ENCODE measurements at places on chromosomes 7 and 10. TPM values are rescaled to one million over a fixed set of nuclear protein-coding genes. Genes with fewer than 3 reads are reported as not detected.
A peak's percentile ranks its signal among the peaks of the same experiment; 100 is the strongest.

GRCh38 chr7:155425887-155426286 lies 32.0 kb upstream of the EN2 start:
- no peak for DNase-seq
- no peak overlapping the region for H3K4me3 ChIP-seq
- no peaks in the 10 kb centered on the region for H3K27me3 ChIP-seq
- no peaks in the 10 kb centered on the region for H3K36me3 ChIP-seq

Gene NUTM2A
- 1.3 TPM for total RNA-seq

Gene OPALIN
- total RNA-seq: not detected

- H3K4me1 ChIP-seq: no peaks in the 10 kb centered on the region
These were observed 25.4 kb upstream of the GPAM start for GRCh38 chr10:112208997-112209396.

- H3K36me3 ChIP-seq: no peaks in the 10 kb centered on the region
- H3K27me3 ChIP-seq: no peaks in the 10 kb centered on the region
- no peak for DNase-seq
- peaks cover 16% of the 10 kb centered on the region for H3K4me1 ChIP-seq
These were observed 312.8 kb upstream of the ZMIZ1 start for GRCh38 chr10:78755877-78756455.

GRCh38 chr10:50625649-50626132 lies 1.9 kb upstream of the SGMS1 start:
- peak overlapping the region; percentile 99 for H3K27ac ChIP-seq
- peak overlapping the region; percentile 42 for H3K4me3 ChIP-seq

- peak overlapping the region; percentile 52 for H3K27ac ChIP-seq
- H3K4me1 ChIP-seq: peaks cover 62% of the 10 kb centered on the region
- no peaks in the 10 kb centered on the region for H3K27me3 ChIP-seq
- peak; percentile 17 for DNase-seq
- no peak overlapping the region for H3K4me3 ChIP-seq
- no peaks in the 10 kb centered on the region for H3K36me3 ChIP-seq
These were observed 169.7 kb upstream of the PHYHIPL start for GRCh38 chr10:59006511-59007306.

- no peaks in the 10 kb centered on the region for H3K36me3 ChIP-seq
- DNase-seq: peak; percentile 19
- H3K4me3 ChIP-seq: no peak overlapping the region
- no peak overlapping the region for H3K27ac ChIP-seq
- H3K27me3 ChIP-seq: no peaks in the 10 kb centered on the region
- no peaks in the 10 kb centered on the region for H3K4me1 ChIP-seq
These were observed 700.0 kb upstream of the PCDH15 start for GRCh38 chr10:55500931-55501559.

- H3K27me3 ChIP-seq: no peaks in the 10 kb centered on the region
- H3K27ac ChIP-seq: no peak overlapping the region
- no peak overlapping the region for H3K4me3 ChIP-seq
- H3K36me3 ChIP-seq: no peaks in the 10 kb centered on the region
These were observed 215.6 kb upstream of the LRRN3 start for GRCh38 chr7:110875346-110875745.

GRCh38 chr7:69448071-69448470 lies 150.2 kb upstream of the AUTS2 start:
- H3K36me3 ChIP-seq: no peaks in the 10 kb centered on the region
- H3K27me3 ChIP-seq: no peaks in the 10 kb centered on the region
- no peaks in the 10 kb centered on the region for H3K4me1 ChIP-seq
- H3K4me3 ChIP-seq: no peak overlapping the region
- no peak for DNase-seq

Gene CPA2
- total RNA-seq: 4,381 TPM

DNA sequence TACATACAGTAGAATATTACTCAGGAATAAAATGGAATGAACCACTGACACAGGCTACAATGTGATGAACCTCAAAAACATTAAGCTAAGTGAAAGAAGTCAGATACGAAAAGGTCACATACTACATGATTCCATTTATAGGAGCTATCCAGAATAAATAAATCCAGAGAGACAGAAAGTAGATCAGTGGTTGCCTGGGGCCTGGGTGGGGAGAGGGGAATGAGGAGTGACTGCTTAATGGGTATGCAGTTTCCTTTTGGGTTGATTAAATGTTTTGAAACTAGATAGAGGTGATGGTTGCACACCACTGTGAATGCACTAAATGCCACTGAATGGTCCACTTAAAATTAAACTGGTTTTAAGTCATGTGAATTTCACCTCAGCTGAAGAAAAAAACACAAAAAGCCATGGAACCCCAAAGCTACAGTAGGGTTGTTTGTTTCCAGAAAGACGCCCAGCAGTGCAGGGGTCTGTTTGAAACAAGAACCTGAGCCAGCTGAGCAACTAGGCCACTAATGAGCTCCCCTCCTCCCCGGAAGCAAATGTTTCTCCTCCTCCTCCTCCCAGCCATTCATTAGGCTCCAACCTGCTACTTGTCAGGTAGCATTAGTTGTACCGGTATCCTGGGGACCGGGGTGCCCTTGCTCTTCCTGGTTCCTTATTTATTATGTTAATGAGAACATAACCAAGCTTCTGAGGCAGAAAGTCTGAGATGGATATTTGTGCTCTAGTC lies 168.4 kb downstream of the EVX1 start:
- DNase-seq: no peak
- no peaks in the 10 kb centered on the region for H3K36me3 ChIP-seq
- H3K27me3 ChIP-seq: no peaks in the 10 kb centered on the region
- no peak overlapping the region for H3K27ac ChIP-seq
- no peaks in the 10 kb centered on the region for H3K4me1 ChIP-seq
- no peak overlapping the region for H3K4me3 ChIP-seq

DNA sequence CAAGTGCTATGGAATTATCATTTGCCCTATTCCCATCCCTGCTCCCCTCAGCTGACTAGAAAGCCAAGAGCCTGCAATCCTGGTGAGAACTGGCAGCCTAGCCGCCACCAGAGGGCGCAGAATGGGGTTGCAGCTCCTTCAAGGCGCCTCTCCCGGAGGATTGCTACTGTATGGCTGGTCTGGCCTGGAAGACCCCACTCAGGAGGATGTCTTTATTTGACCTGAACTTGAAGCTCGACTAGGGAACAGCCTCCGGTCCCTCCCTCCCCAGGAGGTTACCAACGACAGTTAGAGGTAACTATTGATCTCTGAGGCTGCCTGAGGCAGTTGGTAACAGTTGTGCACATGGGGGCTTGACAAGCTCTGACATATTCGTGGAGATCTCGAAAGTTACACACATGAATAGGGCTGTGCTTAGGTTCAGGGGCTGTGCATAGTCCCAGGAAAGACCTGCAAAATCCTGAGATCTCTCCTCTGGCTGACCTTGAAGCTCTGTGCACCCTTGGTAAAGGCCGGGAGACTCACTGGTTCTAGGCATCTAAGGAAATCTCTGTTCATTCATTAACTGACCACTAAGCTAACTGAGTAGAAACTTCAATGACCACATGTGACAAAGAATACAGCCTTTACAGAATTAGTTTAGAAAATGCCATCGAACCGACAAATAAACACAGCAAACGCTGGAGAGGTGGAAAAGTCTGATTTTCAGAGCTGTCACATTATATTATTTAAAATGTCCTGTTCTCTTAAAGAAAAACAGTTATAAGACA lies 65.7 kb downstream of the TSPAN12 start:
- H3K27ac ChIP-seq: no peak overlapping the region
- no peak overlapping the region for H3K4me3 ChIP-seq
- peak; percentile 84 for DNase-seq
- no peaks in the 10 kb centered on the region for H3K27me3 ChIP-seq

Gene KNDC1
- 0.52 TPM for total RNA-seq

Gene VWDE
- 2.6 TPM for total RNA-seq

GRCh38 chr7:106840342-106840741 lies 24.7 kb upstream of the PIK3CG start:
- H3K4me3 ChIP-seq: no peak overlapping the region
- no peaks in the 10 kb centered on the region for H3K36me3 ChIP-seq
- no peak overlapping the region for H3K27ac ChIP-seq
- no peaks in the 10 kb centered on the region for H3K27me3 ChIP-seq

DNA sequence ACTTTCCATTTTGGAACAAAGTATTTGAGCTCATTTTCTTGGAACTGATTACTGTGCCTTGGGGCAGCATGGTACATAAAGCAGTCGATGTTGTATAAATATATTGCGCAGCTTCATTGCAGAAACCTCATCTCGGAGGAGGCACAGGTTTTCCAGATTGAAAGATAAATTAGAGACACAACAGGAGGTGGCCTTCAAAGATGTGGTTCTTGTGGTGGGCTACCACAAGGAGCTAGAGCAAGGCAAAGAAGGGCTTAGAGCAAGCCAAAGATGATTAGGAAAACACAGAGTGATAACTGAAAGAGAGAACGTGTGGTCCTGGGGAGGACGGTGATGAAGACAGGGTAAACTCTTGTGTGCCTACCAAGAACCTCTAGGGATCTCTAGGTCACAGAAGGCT lies 169.1 kb upstream of the TNS3 start:
- no peaks in the 10 kb centered on the region for H3K27me3 ChIP-seq
- H3K36me3 ChIP-seq: no peaks in the 10 kb centered on the region
- no peak for DNase-seq
- no peak overlapping the region for H3K4me3 ChIP-seq
- no peaks in the 10 kb centered on the region for H3K4me1 ChIP-seq

GRCh38 chr7:118944271-118944670 lies 719.8 kb downstream of the ANKRD7 start:
- H3K4me1 ChIP-seq: no peaks in the 10 kb centered on the region
- no peak for DNase-seq
- no peaks in the 10 kb centered on the region for H3K36me3 ChIP-seq
- no peak overlapping the region for H3K27ac ChIP-seq
- no peaks in the 10 kb centered on the region for H3K27me3 ChIP-seq
- no peak overlapping the region for H3K4me3 ChIP-seq

DNA sequence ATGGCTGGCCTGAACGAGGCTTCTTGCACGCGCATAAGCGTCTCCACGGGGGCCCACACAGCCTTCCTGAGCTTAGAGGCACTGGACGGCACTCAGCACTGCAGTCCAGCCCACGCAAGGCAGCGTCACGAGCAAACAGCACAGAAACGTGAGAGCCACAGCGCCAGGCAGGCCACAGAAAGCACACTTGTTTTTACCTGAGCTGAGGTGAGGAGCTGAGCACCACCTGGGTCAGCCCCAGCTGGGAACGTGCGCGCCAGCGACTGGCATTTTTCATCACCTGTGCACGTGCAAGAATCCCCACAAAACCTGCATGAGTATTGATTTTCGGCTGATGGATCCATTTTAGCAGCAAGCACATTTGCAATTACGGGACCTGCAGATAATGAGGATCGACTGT lies 26.7 kb downstream of the IQCE start:
- no peaks in the 10 kb centered on the region for H3K4me1 ChIP-seq
- no peak overlapping the region for H3K4me3 ChIP-seq
- H3K36me3 ChIP-seq: peaks cover 7% of the 10 kb centered on the region
- H3K27ac ChIP-seq: no peak overlapping the region

Gene MYL10
- not detected for total RNA-seq

Data from body of pancreas (tissue), 4 donors.